Stimulated activated CD8-positive, alpha-beta memory T cell treated with anti-CD3 and anti-CD28 coated beads, Interleukin-7, amount 100 ng/mL, for 48 hours (primary cell): ENCODE measurements at places on chromosomes 4 and X.

DNA sequence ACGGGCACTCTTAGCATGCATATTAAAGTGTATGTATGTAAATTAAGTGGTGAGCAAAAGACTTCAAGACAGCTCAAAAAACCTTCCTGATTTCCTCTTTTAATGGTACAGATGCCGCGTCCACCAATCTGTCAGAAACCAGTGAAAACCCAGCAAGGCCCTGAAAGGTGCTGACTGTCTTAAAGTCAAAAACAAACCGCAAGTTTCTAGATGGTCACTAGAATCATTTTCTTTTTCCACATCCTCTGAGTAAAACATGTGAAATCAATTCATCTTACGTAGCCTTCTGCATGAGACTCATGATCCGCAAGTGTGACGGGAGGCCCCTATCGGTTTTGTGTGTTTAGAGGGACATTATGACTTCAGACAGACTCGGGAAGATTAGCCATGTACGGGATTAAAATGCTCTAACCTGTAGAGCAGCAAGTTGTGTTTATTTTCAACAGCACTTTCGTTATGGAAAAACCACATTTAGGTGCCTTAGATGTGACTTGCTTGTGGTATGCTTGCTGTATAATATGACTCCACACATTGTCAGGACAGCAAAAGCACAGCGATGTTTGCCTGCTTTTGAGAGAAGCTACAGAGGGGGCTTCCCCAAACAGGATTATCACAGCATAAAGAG lies 88.2 kb upstream of the STS start:
- no peak for DNase-seq

DNA sequence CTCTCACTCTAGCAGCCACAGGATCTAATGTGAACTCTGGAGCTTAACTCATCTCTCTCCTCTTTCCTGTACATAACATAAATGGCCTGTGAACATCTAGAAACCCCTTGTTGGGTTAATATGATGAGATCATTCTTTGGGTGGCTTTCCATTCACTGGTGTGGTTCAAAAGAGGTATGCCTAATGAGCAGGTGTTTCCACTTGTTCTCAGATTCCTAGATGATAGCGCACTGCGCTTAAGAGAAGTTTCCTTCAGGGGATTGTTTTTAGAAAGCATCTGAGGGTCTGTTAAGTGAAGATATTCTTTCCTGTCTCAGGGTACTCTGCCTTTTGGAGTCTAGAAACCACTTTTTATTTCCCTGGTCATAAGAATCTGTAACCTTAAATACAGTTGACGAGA lies 32.5 kb downstream of the FRMPD4 start:
- DNase-seq = no peak

DNA sequence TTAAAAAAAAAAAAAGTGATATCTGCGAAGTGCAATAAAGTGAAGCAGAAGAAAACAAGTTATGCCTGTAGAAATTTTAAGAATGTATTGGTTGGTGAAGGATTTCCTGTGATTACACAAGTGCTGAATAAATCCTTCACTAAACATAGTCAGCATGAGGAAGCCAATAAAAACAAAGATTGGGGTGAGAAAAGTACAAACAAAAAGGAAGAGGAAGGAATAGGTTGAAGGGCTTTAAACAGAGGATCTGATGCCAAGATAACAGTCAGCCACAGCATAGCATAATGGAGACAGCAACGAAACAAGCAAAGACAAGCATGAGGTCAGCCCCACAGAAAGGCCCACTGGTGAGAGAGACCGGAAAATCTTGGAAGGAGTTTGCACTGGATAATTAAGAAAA lies 372.2 kb downstream of the ADAM29 start:
- no peak for DNase-seq

DNA sequence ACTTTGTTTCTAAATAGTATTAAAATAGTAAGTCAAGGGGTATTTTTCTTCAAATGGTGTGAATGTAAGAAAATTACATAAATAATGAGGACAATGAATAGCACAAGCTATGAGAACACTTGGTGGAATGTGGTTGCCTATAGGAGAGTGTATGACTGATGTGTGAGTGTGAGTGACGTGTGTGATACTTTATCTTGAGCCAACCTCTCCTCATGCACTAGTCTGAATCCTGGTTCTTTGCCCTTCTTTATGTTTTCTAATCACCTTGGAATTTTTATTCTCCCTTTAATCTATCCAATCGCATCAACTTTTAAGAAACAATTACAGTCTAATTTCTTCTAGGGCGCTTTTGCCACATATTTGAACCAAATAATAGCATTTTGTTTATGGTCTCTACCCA lies 98.2 kb downstream of the YIPF7 start:
- no peak for DNase-seq

GRCh38 chrX:68868902-68869800 lies 40.3 kb downstream of the EFNB1 start:
- DNase-seq = no peak

- no peak for DNase-seq
Measured at GRCh38 chr4:165994701-165995100, 121.7 kb downstream of the TLL1 start.

- DNase-seq = no peak
Measured at GRCh38 chr4:174056959-174057358, 226.5 kb downstream of the FBXO8 start.

- DNase-seq = no peak
Measured at GRCh38 chrX:30085571-30085970, 129.8 kb upstream of the MAGEB2 start.

DNA sequence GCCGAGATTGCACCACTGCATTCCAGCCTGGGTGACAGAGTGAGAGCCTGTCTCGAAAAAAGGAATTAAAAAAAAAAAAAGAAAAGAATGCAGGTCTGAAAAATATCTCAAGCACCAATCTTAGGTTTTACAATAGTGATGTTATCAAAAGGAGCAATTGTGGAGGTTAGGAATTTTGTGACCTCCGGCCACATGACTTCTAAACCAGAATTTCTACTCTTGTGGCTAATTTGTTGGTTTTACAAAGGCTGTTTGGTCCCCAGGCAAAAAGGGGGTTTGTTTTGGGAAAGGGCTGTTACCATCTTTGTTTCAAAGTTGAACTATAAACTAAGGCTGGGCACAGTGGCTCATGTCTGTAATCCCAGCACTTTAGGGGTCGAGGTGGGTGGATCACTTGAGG lies 15.4 kb upstream of the ZNF41 start:
- DNase-seq = no peak

- no peak for DNase-seq
Measured at GRCh38 chrX:129750971-129751370, 12.2 kb downstream of the XPNPEP2 start.

DNA sequence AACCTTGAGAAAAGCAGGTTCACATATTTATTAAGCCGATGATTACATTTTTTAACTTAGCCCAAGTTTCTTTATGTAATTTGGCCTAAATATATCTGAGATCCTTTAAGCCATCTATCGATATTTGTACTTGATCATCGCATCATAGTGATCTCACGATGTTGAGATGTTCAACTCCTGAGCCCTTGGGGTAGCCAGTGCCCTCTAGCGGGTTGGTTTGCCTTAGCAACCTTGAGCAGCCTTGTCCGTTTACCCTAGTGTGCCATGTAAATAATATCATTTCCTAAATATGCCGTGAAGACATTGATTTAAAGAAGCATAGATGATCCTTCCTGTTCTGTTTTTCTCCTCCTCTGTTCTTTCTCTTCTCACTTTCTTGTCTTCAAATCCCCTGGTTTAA lies 432.2 kb downstream of the RPA4 start:
- no peak for DNase-seq

GRCh38 chr4:182556580-182556979 lies 313.4 kb downstream of the TENM3 start:
- no peak for DNase-seq

DNA sequence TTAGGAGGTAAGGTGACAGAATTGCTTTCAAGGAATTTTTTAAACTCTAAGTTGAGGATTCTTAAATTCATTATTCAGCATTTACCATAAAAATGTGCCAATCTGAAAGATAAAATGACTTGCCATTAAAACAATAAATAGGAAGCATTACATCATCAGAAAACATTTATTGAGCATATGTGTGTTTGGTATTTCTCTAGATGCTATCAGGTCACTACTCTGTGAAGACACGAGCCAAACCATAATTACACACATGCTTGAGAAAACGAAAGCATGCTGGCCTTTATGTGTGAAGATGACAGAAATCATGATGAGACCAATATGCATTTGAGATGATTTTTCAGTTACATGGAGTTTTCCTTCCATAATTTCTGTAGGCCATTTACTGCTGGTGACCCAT lies 12.3 kb upstream of the IL21 start:
- DNase-seq = no peak

GRCh38 chrX:39948582-39948981 lies 149.2 kb downstream of the BCOR start:
- no peak for DNase-seq

DNA sequence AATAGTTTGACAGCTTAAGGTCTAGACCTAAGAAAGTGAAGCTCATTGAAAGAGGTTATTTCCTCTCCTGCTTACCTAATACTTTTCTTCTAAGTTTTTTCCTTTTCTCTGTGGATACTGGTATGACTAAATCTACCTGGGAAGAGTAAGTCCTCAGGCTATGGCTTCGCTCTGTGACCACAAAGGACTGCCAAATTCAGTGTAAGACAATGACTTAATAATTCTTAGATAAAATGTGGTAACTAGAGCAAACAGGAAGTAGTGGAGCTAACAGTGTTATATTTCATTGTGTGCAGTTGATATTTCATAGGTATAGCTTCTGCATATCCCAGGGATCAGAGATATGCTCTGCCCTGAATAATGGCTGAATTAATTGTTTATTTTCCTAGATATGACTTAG lies 418.9 kb downstream of the CCSER1 start:
- DNase-seq = no peak

DNA sequence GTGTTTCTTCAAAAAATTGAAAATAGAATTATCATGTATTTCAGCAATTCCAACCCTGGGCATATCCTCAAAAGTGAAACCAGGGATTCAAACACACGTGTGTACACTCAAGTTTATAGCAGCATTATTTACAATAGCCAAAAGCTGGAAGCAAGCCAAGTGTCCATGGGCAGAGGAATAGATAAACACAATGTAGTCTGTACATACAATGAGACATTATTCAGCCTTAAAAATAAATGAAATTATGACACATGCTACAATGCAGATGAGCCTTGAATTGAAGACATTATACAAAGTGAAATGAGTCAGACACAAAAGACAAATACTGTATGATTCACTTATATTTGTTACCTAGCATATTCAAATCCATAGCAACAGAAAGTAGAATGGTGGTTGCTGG lies 853.4 kb downstream of the STIM2 start:
- DNase-seq = no peak

DNA sequence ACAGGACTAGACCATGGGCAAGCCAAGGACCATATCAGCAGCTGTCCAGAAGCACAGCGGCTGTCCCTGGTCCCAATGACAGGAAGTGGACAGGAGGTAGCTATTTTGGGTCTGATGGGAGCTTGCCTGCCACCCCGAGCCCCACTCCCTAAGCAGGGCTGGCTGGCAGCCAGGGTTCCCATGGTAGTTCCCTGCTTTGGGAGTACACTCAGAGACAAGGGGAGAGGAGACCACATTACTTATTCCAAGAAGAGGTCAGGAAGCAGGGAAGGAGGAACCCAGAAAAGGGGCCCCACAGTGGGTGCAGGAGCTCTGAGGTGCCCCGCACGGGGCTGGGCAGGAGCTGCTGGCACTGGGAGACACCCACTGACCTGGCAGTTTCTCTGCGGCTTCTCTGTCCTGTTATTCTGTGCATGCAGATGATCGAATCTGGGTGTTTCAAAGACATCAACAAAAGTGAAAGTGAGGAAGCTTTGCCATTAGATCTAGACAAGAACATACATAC lies 36.3 kb downstream of the HTT-AS start:
- no peak for DNase-seq

DNA sequence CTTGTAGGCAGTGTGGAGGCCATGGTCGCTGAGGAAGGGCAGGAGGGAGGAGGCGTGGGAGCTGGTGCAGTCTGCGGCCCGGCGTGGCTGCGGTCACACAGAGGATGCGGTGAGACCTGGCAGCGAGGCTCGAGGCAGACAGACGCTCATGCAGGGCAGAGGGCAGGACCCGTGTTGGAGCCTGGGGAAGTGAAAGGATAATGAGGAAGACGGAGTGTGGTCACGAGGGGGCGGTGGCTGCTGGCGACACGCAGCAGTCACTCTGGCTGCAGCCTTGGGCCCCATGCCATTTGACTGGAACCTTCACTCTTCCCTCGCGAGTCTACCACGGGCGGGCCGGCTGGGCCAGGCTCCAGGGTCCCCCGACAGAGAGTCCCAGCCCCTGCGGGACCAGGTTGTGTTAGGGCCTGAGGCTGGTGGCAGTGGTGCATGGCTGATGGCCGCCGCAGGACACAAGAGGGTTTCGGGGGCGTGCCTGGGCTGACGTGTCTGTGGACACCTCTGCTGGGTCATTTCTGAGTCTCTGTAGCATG lies 68.8 kb upstream of the HGFAC start:
- DNase-seq = no peak

GRCh38 chr4:140243278-140243753 lies 89.3 kb upstream of the MAML3 start:
- DNase-seq = no peak

DNA sequence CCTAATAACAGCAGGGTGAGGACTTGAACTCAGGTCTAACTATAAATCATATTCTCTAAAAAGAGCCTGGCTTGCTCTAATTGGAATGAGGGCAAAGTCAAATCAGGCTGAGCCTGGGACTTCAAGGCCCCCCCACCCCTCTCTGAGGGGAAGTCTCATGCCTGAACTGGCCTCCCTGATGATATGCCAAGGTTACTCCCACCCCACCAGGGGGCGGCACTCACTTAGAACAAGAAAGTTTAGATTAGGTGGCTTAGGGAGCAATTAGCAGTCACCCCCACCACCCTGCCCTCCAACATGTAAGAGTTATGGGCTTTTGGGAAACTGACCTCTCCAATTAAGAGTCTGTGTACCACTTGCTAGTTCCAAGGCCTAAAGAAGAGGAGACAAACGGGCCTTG lies 2.7 kb downstream of the FOXO4 start:
- no peak for DNase-seq

DNA sequence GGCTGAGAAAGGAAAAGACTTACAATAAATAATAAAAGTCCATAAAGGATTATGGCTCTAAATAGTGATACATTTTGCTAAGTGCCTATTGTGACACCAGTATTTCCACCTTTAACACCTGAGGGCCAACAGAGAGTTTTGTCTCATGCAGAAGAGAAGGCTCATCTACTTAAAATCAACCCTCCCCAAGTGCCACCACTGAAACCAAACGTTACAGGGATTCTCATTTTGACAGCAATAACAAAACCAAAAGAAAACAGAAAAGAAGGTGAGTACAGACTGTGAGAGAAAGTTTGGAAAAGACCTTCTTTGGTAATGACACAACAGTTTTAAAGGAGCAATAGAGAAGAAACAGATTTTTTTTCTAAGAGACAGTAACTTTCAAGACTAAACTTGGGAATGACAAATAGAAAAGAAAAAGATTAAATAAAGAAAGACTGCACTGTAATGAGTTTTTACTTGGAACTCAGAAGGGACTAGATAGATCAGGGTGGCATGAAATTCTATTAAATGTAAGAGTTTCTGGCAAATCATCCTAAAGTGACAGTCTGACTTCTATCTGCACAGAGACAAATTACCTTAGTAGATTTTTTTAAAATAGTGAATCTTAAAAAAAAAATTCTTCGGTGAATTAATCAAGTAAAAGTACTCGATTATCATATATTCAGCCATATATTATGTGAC lies 109.7 kb downstream of the ZNF827 start:
- DNase-seq = no peak

GRCh38 chr4:145786830-145787229 lies 106.9 kb downstream of the C4orf51 start:
- no peak for DNase-seq

GRCh38 chr4:134024251-134024650 lies 177.3 kb downstream of the PABPC4L start:
- no peak for DNase-seq

GRCh38 chr4:143616771-143617170 lies 83.7 kb downstream of the FREM3 start:
- DNase-seq = peak; percentile 3

GRCh38 chr4:184762100-184762499 lies 28.2 kb upstream of the CENPU start:
- DNase-seq = peak; percentile 9
